ENCODE measurements at places on chromosomes 2 and 18. TPM values are rescaled to one million over a fixed set of nuclear protein-coding genes. Genes with fewer than 3 reads are reported as not detected.

- H3K27ac ChIP-seq, result no peak overlapping the region
- no peaks in the 10 kb centered on the region for H3K27me3 ChIP-seq
- no peaks in the 10 kb centered on the region for H3K4me1 ChIP-seq
- no peak for DNase-seq
These were observed 134.7 kb downstream of the VIT start for GRCh38 chr2:36831185-36831584.

- no peaks in the 10 kb centered on the region for H3K36me3 ChIP-seq
- peaks cover 9% of the 10 kb centered on the region for H3K27me3 ChIP-seq
- no peak overlapping the region for H3K27ac ChIP-seq
- no peak overlapping the region for H3K4me3 ChIP-seq
- H3K4me1 ChIP-seq, result no peaks in the 10 kb centered on the region
- no peak for DNase-seq
These were observed 175.1 kb downstream of the GALNT1 start for GRCh38 chr18:35756506-35757117.

DNA sequence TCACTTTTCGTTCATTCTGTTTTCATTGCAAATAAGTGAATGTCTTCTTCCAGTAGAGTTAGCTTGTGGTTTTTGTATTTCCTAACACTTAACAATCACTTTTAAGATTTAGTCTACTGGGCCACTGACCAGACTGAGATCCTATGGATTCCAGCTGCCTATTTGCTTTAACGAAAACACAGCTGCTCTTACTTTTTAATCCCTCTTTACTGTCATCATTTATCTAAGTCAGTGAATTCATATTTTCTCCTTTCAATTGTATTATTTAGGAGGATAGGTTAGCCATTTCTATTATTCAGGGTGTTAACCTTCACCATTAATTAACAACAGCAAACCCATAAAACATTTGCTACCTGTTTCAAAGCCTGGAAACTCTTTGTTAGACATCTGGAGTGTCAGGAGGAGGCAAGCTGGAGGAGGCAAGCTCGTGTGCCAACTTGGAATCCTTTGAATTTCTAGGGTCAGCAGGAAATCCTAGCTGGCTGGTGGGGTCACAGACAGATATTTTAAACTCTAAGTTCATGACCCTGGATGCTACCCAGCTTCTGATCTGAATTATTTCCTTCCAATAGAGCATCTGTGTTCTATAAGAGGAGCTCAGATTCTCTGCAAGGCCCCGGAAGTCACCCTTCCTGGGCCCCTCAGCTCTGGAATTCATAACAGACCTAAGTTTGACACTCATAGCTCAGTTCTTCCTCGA is 385.3 kb downstream of the RBM43 start:
- DNase-seq, result no peak
- no peak overlapping the region for H3K4me3 ChIP-seq
- no peaks in the 10 kb centered on the region for H3K36me3 ChIP-seq
- H3K27me3 ChIP-seq, result no peaks in the 10 kb centered on the region

DNA sequence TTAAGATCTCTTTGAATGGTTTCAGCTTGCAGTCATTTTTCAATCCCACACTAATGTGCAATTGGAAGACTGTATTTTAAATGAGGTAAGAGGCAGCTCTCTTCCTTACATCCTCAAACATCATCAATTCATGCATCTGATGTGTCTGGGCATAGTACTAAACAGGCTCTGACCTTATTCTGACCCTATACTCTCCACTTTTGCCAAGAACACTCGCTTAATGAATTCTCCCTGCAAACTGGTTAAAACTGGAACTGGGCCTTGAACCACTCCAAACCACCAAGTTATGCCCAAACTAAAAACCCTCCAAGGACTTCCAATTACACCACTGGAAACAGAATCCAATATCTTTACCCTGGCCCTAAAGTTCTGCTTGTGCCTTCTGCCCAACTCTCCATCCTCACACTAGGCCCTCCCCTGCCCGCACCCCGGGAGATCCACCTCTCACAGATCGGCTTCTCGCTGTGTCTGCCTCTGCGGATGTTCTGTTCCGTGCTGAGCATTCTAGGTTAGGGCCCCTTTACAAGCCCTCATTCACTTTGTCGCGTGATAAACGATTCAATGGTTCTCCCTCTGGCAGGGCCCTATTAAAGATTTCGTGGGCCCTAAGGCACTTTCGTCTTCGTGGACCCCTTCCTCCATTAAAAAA is 1.2 kb downstream of the M1AP start:
- H3K4me1 ChIP-seq, result no peaks in the 10 kb centered on the region
- no peaks in the 10 kb centered on the region for H3K36me3 ChIP-seq
- peaks cover 14% of the 10 kb centered on the region for H3K27me3 ChIP-seq
- DNase-seq, result no peak

GRCh38 chr18:45320724-45321123 is 294.6 kb upstream of the SLC14A2 start:
- peaks cover 10% of the 10 kb centered on the region for H3K4me1 ChIP-seq
- H3K27me3 ChIP-seq, result no peaks in the 10 kb centered on the region
- DNase-seq, result no peak
- no peak overlapping the region for H3K4me3 ChIP-seq
- H3K36me3 ChIP-seq, result no peaks in the 10 kb centered on the region

GRCh38 chr18:41347057-41347456 is 608.0 kb upstream of the PIK3C3 start:
- no peaks in the 10 kb centered on the region for H3K4me1 ChIP-seq
- no peaks in the 10 kb centered on the region for H3K36me3 ChIP-seq
- no peak overlapping the region for H3K4me3 ChIP-seq

- H3K4me3 ChIP-seq, result no peak overlapping the region
- H3K27me3 ChIP-seq, result no peaks in the 10 kb centered on the region
These were observed 78.3 kb downstream of the KCMF1 start for GRCh38 chr2:85049236-85049635.

- no peaks in the 10 kb centered on the region for H3K27me3 ChIP-seq
- peaks cover 21% of the 10 kb centered on the region for H3K4me1 ChIP-seq
- H3K27ac ChIP-seq, result peak overlapping the region; percentile 18
- no peak for DNase-seq
- H3K4me3 ChIP-seq, result no peak overlapping the region
These were observed 97.9 kb downstream of the BAZ2B start for GRCh38 chr2:159518321-159519005.

DNA sequence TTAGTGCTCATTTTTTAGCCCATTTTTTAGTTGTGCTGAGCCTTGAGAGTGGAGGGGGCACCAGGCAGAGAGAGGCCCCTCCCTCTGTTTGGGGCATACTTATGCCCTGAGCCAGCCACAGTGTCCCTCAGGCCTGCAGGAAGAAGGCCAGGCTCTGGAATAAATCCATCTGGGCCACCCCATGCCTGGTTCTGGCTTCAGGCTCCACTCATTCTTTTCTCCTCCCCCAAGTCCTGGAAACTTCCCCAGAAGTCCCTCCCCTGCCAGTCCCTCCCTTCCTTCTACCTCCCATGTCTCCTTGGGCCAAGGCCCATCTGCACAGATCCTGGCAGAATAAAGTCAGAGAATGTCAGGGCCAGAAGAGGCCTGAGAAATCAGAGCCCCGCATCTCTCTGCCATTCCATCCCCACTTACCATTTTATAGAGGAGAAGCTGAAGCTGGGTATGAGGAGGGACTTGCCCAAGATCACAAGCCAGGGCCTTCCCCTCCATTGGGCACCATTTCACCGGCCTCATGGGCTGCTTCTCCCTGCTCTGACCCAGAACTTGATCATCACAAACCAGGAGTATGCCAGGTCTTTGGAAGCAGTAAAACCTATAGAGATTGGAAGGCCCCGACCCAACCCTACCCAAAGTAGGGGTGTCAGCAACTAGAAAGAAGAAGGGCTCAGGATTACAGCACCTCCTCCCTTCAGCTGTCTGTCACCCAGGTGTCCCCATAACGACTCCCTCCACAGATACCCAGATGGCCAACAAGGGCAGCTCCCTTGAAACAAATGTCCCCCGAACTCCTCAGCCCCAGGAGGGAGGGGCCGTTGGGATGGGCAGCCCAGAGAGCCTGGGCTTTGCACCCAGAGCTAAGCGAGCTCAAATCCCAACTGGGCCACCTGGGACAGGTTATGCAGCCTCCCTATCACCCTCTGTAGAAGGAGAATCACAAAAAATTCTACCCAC is 108.4 kb downstream of the POLR1A start:
- no peak overlapping the region for H3K4me3 ChIP-seq
- DNase-seq, result no peak
- H3K27ac ChIP-seq, result peak overlapping the region; percentile 83
- no peaks in the 10 kb centered on the region for H3K36me3 ChIP-seq
- H3K4me1 ChIP-seq, result peaks cover 84% of the 10 kb centered on the region
- H3K27me3 ChIP-seq, result no peaks in the 10 kb centered on the region

DNA sequence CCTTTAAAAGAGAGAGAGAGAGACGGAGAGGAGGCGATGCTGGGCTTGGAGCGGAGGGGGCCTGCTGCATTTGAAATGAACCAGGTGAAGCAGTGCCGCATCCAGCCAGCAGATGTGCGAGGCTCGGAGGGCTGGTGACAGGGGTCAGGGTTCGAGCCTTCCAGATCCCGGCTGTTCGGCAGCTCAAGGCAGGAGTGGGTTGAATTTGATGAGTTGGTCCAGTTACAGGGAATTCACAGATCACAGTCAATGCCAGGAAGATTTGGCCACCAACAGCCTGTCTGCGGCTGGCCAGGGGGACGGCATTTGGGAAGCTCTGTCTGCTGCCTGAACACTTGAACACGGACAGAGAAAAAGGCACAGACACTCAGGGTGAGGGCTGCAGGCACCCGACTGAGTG is 48.6 kb downstream of the PTGR3 start:
- DNase-seq, result no peak
- H3K4me1 ChIP-seq, result no peaks in the 10 kb centered on the region
- no peaks in the 10 kb centered on the region for H3K36me3 ChIP-seq
- H3K4me3 ChIP-seq, result peak overlapping the region; percentile 22
- no peak overlapping the region for H3K27ac ChIP-seq

DNA sequence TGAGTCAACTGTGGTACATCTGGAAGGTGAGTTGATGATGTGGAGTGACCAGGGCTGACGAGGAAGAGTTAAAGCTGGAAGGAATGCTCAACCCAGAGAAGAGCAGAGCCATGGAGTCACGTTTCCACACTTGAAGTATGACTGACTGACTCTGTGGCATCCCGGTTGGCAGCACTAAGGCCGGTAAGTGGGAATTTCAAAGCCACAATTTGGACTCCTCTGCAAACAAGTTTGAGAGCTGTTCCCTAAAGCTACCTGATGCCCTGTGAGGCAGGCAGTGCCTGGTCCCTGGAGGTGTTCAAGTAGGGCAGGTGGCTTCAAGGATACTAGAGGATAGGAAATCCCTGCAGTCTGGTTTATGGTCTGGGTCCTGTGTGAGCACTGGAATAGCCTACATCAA is 69.3 kb upstream of the ITGB6 start:
- peak overlapping the region; percentile 57 for H3K4me3 ChIP-seq
- H3K27ac ChIP-seq, result peak overlapping the region; percentile 92
- H3K27me3 ChIP-seq, result no peaks in the 10 kb centered on the region
- DNase-seq, result peak; percentile 49
- peaks cover 16% of the 10 kb centered on the region for H3K36me3 ChIP-seq

Gene GRHL1
- 6.5 TPM for total RNA-seq

Gene UGT1A8
- not detected for total RNA-seq

Gene ST3GAL5
- total RNA-seq, result 72.4 TPM

Gene FIGN
- 5.8 TPM for total RNA-seq

Gene PLB1
- 5.5 TPM for total RNA-seq

Gene FKBP1B
- total RNA-seq, result 16.4 TPM

Gene SERPINB3
- not detected for total RNA-seq

Gene GPR45
- total RNA-seq, result not detected

Gene IFIH1
- 44.1 TPM for total RNA-seq

Gene CCT4
- total RNA-seq, result 95.7 TPM

Gene EVX2
- total RNA-seq, result not detected

Gene SAG
- not detected for total RNA-seq
